ENCODE measurements at places on chromosomes 1 and 21. TPM values are rescaled to one million over a fixed set of nuclear protein-coding genes. Genes with fewer than 3 reads are reported as not detected.
A peak's percentile ranks its signal among the peaks of the same experiment; 100 is the strongest.

- DNase-seq = no peak
Measured at GRCh38 chr1:172515436-172515835, 17.5 kb upstream of the SUCO start.

- DNase-seq = no peak
Measured at GRCh38 chr1:110005971-110006370, 21.4 kb downstream of the AHCYL1 start.

DNA sequence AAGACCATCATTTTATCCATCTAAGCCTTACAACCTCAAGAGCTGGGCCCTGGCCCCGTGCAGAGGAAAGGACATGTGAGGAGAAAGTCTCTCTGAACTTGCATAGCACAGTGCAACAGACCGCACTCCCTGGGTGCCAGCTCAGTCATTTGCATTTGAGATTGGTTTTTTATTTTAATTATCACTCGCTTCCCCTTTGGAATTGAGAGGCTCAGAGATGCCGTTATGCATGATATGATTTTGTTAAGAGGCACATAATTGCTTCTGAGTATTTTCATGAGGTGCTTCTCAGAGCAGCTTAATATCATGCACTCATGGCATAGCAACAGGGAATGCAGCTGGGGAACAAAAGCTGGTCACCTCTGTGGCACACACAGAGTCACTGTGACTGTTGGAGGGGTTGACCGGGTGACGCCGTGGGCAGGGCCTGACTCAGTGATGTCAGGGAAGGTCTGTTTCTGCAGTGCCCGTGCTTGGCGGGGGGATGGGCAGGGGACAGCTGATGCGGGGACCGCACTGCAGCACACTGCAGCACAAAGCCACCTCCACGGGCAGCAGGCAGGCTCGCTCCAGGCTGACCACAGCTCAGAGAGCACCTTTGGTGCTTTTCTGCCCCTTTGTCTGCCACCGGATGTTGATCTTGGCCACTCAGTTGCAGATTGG, 43.2 kb upstream of the VAMP3 start:
- no peak for DNase-seq

DNA sequence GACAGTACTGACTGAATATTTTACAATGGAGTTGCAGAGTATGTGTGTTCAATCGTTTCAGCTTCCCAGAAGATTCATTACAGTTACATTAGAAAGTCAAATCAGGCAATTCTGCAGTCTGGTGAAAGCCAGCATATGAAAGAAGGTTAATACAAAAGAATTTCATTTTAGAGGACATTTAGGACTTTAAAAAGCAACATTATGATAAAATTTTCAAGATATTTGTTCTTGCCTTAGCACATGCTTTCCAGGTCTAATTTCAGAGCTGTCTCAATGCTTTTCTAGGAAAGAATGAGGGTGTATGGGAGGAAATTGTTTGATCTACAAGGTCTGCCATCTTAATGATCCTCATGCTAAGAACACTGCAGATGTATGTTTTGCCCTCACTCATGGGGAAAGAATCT, 63.2 kb downstream of the RERE start:
- no peak for DNase-seq

- DNase-seq = no peak
Measured at GRCh38 chr1:10178597-10179405, 31.6 kb upstream of the KIF1B start.

GRCh38 chr21:39882151-39882838, 15.1 kb downstream of the PCP4 start:
- DNase-seq = no peak

DNA sequence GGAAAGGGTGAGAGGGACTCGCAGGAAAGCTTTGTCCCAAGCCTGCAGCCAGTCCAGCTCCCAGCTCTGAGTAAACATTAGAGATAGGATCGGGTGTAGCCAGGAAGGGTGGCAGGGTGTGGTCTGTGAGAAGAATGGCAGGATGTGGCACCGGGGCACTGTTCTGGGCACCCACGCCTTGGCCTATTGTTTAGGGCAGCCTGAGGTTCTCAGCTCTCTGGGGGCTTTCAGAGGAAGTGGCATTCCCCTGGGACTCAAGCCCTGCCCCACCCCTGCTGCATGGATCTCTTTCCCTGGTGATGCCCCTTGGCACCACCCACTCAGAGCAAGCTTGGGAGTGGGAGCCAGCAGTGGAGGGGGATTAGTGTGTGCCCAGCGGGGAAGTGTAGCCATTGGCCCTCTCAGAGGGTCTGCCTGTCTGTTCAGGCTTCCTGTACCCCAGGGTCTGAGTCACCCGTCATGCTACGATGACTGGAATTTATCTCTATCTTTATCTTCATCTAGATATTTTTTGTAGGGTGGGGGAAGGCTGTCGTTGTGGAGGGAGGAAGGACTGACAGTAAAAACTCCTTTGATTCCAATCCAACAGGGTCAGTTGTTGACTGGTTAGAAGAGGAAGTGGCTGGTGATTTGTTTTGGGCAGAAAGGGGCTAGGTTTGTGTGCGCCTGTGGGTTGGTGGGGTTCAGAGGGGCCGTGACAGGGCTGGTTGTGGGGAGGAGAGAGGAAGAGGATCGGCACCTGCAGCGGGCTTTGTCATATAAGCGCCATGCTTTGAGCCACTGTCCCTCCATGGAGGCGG, 31.6 kb downstream of the SOX13 start:
- no peak for DNase-seq

DNA sequence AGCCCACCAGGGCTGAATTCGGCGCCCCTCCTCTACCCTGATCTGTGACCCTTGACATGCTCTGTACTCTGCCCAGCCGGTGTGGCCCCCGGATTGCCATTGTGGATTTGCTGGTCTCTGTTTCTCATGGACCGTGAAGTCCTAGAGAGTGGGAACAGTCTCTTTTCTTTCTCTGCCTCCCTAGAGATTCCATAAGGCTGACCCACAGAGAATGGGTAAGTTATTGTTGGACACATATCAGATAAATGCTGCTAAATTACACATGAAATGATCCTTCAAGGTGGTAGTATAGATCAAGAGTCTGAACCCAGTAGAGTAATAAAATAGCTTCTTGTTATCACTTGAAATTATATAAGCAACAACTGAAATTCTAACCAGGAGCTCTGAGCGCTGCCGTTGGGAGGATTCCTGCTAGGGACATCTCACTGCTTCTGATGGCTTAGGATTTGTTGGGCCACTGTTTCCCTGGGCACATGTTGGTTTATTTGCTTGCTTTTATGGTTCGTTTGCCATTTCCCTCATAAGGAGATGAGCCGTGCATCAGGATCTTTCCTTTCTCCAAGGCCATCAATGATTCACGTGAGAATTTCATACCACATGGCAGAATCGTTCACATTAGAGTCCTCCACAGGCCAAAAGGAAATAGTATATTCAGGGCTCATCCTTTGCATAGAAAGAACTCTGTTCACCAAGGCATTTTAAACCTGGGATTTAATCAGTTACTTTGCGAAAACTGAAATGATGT, 111.9 kb downstream of the ZBTB18 start:
- no peak for DNase-seq

- no peak for DNase-seq
Measured at GRCh38 chr1:152125834-152126443, 10.7 kb upstream of the TCHH start.

GRCh38 chr1:10538646-10539355, 64.1 kb downstream of the PEX14 start:
- no peak for DNase-seq

- no peak for DNase-seq
Measured at GRCh38 chr1:163076446-163076845, 7.3 kb downstream of the RGS4 start.

DNA sequence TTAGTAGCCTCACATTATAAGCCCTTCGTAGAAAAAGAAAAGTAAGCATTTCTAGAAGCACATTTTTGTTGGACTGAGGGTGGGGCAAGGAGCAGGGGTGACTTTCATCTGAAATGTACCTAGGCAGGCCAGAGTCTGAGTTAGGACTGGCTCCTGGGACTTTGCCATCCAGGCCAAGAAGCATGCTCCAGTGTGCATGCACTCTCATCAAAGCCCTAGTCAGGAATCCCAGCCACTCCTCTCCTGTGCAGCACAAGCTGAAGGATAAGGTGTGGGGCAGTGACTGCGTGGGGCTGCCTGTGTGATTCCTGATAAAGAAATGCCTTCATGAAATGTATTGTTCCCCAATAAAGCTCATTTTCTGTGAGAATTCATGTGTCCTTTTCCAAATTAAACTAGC, 88.2 kb downstream of the GFI1 start:
- DNase-seq = no peak

DNA sequence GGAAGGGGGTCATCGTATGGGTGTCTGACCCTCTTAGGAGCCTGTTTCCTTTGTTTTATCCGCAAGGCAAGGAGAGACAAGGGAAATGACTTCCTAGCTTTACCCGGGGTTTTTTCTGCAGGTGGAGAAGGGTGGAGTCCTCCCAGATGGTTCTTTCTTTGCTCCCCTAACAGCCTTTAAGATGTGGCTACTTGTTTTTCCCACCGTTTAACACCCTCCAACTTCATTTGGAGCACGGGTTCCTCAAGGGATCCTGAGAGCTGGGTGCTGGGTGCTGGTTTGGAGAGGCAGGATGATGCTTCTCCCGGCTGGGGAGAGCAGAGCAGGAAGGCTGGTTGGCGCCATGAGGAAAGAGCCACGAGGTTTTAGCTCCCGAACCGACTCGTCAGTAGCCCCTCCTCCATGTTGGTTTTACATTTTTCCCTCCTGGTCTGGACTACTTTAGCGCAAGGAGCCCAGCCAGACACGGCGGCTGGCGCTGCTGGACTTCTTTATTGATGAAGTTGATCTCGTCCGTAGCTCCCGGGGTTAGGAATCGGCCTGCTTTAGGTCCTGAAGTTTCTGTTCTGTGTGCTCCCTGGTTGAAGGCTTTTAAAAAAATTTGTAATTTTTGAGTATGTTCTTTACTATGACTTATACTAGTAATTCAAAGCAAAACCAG, 1.4 kb downstream of the UCK2 start:
- DNase-seq = peak; percentile 21

The IPP gene
- 16.7 TPM for total RNA-seq

The CNKSR1 gene
- 2.2 TPM for total RNA-seq

Measured in activated naive CD8-positive, alpha-beta T cell treated with anti-CD3 and anti-CD28 coated beads for 36 hours (primary cell).